ENCODE measurements at places on chromosomes 11 and 22. TPM values are rescaled to one million over a fixed set of nuclear protein-coding genes. Genes with fewer than 3 reads are reported as not detected.

GRCh38 chr11:84922212-84922805, 704.8 kb downstream of the DLG2 start:
- DNase-seq, result no peak

GSTT2B gene
- 0.29 TPM for polyA plus RNA-seq

GRCh38 chr11:76807206-76807875, 24.2 kb downstream of the TSKU start:
- DNase-seq, result no peak

OR2AG1 gene
- polyA plus RNA-seq, result not detected

DNA sequence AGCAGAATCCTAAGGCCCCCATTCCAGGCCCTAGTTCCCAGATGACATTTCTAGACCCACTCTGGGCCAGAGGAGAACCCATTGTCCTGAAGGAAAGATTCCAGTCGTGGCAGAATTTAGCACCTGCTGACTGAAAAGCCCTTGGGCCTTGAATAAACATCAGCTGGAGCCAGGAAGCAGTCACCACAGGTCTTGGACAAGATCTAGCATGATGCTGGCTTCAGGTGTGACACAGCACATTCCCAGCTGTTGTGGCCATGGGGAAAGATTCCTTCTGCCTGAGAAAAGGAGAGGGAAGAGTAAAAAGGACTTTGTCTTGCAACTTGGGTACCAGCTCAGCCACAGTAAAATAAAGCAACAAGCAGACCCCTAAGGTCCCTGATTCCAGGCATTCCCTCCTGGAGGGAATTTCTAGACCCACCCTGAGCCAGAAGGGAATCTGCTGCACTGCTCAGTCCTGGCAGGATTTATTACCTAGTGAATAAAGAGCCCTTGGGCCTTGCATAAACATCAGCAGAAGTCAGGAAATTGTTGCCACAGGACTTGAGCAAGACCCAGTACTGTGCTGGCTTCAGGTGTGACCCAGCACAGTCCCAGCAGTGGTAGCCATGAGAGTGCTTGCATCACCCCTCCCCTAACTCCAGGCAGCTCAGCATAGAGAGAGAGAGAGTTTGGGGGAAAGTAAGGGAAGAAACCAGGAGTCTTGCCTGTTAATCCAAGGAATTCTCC, 42.5 kb upstream of the PAMR1 start:
- no peak for DNase-seq

KCNK4 gene
- not detected for polyA plus RNA-seq

DNA sequence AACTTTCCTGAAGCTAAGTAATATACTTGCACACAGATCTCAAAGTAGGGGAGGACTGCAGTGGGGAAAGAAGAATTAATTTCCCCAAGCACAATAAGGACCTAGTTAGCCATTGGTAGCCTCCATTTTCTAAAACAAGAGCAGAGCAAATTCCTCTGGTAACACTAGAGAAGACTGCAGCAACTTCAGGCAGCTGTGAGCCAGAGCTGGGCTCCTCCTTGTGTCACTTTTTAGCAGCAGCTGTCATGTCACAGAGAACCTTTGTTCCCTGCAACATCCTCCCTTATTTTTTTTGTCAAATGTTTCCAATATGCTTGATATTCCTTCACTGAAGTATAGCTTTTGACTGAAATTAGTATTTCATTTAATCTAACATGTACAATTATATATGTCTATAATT, 54.4 kb downstream of the RRAS2 start:
- no peak for DNase-seq

DNA sequence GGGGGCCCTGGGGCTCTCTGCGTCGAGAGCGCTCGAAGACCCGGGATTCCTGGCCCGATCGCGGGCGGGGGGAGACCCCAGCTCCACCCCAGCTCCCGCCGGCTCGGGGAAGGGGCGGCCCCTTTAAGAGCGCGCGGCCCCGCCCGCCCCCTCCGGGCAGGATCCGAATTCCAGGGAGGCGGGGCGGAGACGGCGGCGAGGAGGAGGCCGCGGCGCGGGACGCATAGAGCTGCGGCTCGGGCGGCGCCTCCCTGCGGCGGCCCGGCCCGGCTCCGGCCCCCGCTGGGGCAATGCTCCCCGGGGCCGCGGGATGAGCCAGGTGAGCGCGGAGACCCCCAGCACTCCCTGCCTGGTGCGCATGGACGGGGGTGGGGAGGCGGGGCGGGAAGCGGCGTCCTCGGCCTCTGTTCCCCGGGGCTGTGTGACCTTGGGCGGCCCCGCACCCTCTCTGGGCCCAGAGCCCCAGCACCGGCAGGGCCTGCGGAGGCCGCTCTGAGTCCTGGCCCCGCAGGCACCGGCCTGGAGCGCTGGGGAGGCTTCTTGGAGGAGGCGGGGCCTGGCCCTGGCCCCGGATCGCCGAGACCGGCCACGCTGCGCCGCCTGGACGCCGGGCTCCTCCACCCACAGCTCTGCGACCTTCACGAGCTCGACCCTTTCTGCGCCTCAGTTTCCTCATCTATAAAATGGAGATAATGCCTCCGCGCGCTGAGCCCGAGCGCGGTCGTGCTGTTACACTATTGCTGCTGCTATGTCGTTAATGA, 565 bp downstream of the GAS2L1 start:
- DNase-seq, result no peak

DNA sequence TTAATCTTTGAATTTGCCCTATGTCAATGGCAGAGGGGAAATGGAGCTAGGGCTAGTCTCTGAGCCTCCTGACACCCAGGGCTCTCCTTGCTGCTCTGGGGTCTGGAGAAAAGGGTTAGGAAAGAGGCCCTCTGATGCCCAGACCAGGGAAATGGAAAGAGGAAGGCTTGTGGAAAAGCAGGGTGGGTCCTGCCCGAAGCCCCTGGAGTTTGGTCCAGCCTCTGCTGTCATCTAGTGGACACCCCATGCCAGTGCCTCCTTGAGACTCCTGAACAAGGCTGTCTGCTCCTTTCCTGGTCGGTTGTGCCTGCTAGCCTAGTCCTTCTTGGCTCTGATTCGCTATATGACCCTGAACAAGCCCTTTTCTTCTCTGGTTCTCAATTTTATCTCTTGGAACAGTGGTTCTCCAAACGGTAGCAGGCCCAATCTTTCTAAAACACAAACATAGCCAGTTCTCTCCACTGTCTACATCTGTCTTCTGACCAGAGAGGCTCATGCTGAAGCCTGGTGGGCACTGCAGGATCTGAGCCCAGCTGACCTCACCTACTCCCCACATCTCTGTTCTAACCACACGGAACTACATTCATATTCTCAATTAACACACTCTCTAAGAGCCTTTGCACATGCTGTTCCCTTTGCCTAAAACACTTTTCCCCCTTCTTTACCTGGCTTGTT, 8.8 kb upstream of the PLA2G3 start:
- DNase-seq, result no peak

- no peak for DNase-seq
Measured at GRCh38 chr22:44572414-44573207, 74.6 kb upstream of the RTL6 start.

- DNase-seq, result no peak
Measured at GRCh38 chr11:131495423-131495822, 125.0 kb downstream of the NTM start.

DNA sequence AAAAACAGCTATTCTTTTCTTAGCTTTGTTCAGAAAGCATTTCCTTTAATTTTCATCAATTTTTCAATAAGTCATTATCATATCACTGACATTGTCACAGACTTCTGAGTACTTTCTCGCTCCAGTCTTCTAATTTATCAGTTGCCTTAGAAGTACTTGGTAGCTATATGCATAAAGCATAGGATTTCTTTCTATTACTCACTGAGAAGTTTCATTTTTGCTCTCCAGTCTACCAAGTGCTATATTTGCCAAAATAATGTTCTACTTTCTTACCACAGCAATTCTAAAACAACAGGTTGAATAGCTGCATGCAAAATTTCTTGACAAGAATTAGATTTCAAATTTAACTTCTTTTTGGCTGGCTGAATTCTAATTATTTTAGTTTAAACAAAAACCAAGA, 116.3 kb downstream of the STK33 start:
- DNase-seq, result peak; percentile 36

TECTA gene
- polyA plus RNA-seq, result not detected

- no peak for DNase-seq
Measured at GRCh38 chr11:58573451-58574104, 2.1 kb downstream of the LPXN start.

GRCh38 chr11:81373986-81374385, 1359.7 kb downstream of the FAM181B start:
- no peak for DNase-seq

- DNase-seq, result no peak
Measured at GRCh38 chr11:68033708-68034045, 3.2 kb downstream of the NDUFS8 start.

DNA sequence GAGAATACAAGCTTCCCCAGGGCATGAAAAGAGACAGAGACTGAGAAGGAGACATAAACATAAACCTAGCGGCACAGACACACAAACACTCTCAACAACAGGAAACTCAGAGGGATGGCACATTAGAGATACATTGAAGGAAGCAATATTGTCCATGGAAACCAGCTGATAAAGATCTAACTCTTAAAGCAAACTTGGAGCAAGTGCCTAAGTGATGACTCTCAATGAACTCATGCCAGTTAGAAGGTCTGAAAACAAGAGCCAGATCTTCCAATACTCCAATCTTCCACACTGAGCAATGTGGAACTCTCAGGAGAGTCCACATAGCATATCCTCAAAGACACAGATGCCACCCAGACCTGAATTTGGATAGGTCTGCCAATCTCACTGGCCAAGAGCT, 168.8 kb upstream of the ISX start:
- no peak for DNase-seq

GRCh38 chr22:20742764-20743163, 31.1 kb upstream of the SERPIND1 start:
- DNase-seq, result no peak

DNA sequence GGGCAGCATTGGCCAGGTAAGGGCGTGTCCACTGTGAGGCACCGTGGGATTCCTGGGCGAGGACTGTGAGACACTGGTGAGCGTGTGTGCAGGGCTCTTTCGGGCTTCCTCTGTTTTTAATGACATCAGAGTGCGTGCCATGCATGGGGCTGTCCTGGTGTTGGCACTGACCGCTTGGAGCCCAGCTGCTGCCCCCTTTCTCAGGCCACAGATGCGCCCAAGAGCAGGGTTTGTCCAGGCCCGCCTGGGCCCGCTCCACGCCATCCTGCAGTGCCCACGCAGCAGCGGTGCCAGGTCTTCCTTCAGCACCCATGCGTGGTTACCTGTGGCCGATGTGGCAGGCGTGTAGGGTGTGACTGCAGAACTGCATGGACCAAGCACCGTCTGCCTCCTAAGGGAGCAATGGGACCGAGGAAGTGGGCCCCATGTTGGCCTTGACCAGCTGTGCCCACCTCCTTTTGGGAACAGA, 72.3 kb upstream of the SEPTIN5 start:
- no peak for DNase-seq

GRCh38 chr11:118791111-118791960, at the start of gene DDX6:
DDX6 (minus strand) TSS chr11:118791164; CDS start chr11:118786251, 4,913 bp downstream.
- DNase-seq, result peak; percentile 19

SBF2 gene
- polyA plus RNA-seq, result 2.1 TPM

GRCh38 chr11:67026941-67027340, 4.0 kb downstream of the SYT12 start:
- no peak for DNase-seq

LRRC56 gene
- polyA plus RNA-seq, result 0.69 TPM

- DNase-seq, result no peak
Measured at GRCh38 chr22:18048441-18048898, 24.1 kb upstream of the MICAL3 start.

DNA sequence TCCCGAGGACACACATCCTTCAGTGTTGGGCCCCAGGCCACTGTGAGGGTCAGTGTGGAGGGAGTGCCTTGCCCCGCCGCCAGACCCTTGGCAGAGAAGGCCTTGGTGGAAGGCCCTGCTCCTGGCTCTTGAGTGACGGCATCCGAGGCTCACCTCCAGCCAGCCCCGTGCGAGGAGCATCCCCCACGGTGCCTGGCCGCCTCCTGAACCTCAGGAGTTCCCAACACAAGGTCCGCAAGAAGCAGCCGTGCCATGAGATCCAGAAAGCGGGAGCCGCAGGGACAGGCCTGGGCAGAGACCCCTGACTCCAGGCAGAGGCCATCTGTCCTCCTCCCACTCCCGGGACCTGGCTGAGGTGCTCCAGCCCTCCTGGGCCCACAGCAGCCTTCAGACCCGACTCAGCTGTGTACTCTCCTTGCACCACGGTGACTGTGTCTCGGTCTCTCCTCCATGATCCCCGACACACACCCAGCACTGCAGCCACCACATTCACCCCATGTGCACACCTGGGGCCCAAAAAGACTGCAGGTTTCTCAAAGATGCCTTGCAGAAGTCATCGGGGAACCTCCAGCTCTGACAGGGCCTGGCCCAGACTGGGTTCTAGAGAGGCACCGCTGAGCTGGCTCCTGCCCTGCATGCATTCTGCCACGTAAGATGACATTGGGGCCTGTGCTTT, 870.2 kb downstream of the BRD1 start:
- DNase-seq, result no peak

DNA sequence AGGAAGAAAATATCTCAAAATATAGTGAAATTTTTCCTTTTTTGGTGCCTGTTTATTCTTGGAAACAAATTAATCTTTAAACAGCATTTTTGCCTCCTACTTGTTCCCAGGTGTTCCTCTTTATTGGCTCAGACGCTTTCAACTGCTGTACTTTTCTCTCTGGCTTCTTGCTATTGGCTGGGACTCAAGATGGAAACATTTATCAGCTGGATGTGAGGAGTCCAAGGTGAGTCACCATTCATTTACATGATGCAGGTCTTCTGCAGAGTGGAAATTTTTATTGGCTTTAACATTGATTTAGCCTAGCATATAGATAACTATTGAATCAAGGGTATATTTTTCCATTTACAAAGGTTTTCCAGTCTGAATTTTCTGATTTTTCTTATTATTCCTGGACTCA, 34.4 kb upstream of the DNAJB13 start:
- no peak for DNase-seq

- no peak for DNase-seq
Measured at GRCh38 chr11:57514538-57515331, 767 bp downstream of the SLC43A1 start.

DNA sequence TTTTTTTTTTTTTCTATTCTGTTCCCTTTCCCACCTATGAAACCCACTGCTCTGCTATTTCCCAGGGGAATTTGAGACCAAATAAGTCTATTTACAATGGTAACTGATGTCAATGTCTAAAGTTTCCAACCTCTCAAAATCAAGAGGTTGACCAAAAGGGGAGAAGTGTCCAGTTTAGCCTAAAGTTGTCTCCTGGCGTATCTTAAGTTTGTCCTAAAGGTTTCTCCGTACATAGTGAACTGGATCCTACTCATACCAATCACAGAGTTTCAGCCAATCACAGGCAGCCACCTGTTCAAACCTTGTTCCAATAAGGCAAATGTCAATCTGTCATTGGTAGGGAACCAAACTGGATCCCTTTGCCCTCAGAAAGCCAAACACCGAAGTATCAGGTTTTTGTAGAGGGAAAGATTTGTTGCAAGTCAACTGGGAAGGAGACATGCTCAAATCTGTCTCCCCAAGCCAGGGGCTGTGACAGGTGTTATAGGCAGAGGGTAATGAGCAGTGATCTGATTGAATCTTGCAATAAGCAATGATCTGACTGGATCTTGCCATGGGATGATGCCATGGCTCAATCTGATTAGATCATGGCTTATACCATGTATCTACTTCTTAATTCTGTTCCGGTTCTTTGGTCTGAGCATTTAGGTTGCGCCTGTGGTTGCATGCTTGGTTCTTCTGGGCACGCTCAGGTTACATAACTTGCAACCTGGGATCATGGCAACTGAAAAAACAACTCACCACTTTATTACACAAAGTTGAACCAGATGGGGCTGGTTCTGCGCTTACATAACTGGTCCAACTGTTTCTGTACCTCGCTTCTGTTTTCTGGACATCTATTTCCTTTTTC, 1.1 kb upstream of the VPS37C start:
- DNase-seq, result no peak
